ENCODE measurements at places on chromosomes 1 and 21.

DNA sequence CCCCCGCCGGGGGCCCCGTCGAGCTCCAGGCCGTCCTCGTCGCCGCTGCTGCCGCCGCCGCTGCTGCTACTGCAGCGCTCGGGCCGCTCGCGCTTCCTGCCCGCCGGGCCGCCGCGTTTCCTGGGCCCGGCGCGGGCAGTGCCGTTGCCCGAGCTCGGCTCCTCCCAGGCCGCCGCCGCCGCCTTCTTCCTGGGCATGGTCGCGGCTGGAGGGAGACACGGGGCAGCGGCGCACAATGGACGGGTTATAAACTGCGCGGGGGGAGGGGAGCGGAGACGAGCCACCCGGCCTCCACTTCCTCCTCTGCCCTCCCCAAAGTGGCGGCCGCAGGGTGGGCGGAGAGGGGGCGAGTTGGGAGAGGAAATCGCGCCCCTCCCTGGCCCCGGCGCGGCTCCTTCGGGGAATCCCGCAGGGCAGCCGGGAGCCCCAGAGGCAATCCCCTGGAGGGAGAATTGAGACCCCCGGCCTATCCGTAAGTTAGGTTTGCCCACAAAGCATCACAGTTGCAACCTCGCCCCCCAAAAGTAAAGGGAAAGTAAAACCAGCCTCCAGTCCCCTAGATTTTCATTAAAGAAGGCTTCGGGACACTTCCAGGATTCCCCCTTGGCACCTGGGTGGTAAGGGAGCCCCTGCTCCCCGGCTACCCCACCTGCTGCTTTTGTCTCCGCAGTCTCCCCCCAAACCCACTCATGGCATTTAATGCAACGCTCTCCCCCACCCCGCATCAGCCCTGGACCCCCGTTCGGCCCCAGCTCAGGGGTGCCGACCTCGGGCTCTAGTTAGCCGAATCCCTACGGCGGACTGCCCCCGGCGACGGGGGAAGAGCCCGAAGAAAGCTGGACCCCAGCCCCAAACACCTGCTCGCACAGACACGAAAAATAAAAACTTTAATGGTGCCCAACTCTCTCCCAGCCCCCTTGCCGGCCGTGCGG is 893 bp downstream of the RCC2 start:
- peak; percentile 89 for DNase-seq

DNA sequence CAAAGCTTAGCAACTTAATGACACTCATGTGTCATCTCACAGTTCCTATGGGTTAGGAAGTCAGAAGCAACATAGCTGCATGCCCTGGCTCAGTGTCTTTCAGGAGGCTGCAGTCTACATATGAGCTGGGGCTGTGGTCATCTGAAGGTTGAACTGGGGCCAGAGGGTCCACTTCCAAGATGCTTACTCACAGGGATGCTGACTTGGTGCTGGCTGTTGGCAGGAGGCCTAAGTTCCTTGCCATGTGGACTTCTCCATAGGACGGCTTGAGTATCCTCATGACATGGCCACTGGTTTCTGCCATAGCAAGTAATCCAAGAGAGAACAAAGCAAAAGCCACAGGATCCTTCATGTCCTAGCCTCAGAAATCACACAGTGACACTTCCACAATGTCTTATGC is 12.1 kb upstream of the FAM43B start:
- no peak for DNase-seq

DNA sequence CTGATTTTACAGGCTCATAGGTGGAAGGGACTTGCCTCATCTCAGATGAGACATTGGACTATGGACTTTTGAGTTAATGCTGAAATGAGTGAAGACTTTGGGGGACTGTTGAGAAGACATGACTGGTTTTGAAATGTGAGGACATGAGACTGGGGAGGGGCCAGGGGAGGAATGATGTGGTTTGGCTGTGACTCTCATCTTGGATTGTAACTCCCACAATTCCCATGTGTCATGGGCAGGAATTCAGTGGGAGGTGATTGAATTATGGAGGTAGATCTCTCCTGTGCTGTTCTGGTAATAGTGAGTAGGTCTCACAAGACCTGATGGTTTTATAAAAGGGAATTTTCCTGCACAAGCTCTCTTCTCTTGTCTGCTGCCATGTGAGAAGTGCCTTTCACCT is 20.8 kb downstream of the SCYL3 start:
- DNase-seq, result no peak

GRCh38 chr21:33314111-33314510 is 10.7 kb upstream of the IFNAR1 start:
- no peak for DNase-seq

- DNase-seq, result no peak
Observed at GRCh38 chr1:47686731-47687630, 249.1 kb downstream of the FOXD2 start.

- no peak for DNase-seq
Observed at GRCh38 chr1:93614541-93614940, 67.1 kb downstream of the BCAR3 start.
